HS-5 (cell line): ENCODE measurements at places on chromosomes 12 and 14.
A peak's percentile ranks its signal among the peaks of the same experiment; 100 is the strongest.

DNA sequence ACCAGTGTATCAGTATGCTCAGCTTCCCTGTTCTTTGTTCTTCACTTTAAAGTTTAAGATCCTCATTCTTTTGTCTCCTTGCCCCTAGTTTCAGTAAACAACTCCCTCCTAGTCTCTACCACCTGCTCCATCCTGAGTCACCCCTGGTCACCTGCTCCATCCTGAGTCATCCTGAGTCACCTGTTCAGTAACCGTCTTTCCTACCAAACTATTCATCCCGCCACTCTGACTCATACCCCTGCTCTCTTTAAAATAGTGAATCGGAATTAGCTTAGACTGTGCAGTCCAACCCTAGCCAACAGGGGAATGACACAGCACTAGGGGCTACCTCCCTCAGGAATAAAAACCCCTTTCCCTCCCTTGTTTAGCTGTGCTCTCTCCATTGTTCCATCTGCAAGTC is 888.1 kb upstream of the MDGA2 start:
- no peak for DNase-seq

DNA sequence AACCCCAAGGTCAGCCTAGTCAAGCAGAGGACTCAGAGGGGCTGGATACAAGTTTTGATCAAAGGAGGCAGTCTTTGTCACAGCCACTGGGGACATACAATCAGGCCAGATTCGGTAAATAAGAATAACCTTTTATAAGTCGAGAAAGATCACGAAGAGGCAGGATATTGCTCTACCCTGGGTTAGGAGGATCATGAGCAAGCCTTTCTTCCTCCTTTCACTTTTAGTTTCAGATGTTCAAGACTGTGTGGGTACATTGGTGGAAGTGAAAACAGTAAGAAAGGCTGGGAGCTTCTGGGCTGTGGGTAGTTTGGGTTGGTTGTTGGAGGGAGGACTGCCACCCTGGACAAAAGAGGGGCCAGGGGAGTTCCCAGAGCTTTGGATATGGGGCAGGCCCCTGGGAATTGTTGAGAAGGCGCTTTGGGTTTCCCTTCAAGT is 127.7 kb downstream of the SNAPC1 start:
- DNase-seq = no peak

- DNase-seq = no peak
Measured at GRCh38 chr14:73842201-73842600, 9.4 kb upstream of the PTGR2 start.

DNA sequence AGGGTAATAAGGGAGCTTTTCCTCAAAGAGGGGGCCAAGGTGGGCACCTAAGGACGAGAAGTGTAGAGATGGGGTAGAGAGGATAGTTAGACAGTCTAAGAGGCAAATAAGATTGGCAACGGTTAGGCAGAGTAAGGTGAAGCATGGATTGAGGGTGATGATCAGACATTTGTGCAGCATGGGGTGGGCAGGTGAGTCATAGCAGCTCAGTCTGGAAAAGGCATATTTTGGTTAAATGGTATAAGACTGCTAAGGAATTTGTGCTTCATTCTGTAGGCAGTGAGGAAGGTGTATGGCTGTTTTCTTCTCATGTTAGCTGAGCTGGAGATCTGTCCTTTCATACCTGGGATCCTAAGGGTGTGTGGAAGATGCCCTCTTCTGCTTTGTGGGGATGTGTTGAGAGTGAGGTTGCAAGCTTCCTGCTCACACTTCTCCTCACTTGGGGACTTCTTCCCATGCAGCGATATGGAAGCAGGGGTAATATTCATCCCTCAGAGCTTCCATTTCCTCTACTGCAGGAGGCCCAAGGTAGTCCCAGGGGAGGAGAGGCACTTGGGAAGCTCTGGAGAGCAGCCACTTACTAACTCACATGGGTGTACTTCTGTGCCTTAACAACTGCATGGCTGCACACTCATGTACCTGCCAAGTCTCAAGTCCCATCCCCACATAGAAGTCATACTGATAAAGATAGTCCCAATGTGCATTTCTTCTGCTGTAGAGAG is 28.9 kb downstream of the GSG1 start:
- DNase-seq = no peak

GRCh38 chr12:128864516-128865186 is 11.4 kb downstream of the GLT1D1 start:
- no peak for DNase-seq

DNA sequence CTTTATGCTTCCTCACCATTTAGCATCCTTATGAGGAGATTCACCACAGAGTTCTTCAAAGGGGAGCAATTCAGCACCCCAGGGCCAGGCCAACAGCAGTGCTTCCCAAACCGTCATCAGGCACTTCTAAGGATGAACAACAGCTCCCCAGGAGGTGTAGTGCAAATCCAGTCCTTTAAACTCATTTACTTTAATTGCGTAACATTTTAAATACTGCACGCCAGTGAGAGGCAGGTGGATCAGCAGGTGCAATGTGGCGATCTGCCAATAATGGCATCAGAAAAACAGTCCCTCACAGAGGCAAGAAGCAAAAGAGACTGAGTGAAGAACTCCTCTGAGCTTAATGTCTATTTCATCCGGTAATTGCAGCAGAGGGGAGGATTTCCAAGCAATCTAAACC is 770.9 kb upstream of the FOXG1 start:
- DNase-seq = no peak

- no peak for DNase-seq
Measured at GRCh38 chr12:47155457-47156166, 75.9 kb upstream of the AMIGO2 start.

DNA sequence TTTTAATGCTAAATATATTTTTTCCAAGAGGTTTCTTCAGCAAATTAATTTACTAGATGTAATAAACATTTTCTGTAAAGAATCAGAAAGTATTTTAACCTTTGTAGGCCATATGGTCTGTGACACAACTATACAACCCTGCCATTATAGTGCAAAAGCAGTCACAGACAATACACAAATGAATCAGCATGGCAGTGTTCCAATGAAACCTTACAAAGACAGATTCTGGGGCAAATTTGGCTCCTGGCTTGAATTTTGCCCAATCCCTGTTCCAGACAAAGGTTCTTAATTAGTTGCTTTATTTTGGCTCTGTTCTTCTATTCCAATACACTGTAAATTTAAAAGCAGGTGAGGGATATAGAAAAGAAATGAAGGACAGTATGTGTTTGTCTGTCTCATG is 352.5 kb downstream of the C12orf50 start:
- DNase-seq = no peak

DNA sequence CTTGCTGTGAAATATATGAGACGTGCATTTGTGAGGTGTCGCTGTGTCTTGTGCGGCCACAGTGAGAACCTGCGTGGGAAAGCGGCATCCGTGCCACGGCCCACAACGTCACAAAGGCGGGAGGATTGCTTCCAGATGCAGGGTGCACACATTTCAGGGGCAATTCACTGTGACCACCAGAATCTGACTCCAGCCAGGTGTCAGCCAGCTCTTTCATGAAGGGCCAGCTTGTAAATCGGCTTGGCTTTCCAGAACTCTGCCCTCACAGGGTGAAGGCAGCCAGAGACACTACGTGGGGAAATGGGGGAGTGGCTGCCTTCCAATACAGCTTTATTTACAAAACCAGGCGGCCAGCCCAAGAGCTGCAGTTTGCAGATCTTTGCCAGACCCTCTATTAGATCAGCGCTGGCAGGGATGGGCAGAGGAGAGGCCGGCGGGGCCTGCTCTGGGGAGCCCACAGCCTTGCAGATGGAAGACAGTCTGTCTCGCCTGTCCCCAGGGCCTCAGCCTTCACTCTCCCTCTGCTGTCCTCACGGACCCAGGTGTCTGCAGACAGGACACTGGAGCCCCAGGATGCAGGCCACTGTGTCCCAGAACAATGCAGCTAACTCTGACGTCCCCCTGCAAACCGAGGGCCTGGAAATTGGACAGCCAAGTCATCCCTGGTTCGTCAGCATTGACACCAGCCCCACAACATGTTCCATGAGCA is 53.5 kb downstream of the ADGRD1 start:
- no peak for DNase-seq

DNA sequence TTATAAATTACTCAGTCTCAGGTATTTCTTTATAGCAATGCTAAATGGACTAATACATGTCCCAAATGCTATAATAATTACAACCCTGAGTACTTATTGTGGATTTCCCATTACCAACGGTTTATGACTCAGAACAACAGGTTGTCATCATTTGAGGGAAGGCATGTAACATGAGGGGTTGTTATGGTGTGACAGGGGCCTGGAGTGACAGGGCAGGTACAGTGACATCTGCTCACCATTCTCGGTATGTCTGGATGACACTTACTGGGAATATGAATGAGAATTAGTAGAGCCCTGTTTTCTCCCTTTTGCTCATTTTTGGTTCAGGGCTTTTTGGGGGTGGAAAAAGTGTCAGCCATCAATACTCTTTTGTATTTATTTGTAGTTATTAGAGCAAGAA is 36.2 kb upstream of the FERMT2 start:
- no peak for DNase-seq

DNA sequence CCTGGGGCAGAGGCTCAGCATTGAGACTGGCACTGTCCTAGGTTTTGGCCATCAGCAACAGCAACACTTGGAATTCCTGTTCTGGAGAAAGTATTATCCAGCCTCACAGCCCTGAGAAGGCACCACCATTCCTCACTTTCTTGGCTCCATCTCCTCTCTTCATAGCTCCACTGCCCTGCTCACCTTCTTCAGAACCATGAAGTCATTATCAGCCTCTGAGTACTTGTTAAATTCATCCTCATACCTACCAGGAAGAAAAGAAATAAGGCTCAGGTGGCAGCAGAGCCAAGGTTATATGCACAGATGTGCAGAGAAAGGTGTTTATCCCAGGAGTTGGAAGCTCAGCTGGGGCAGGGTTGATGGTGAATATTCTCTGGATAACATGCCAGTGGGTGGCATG is 25.4 kb downstream of the KRT76 start:
- DNase-seq = no peak

DNA sequence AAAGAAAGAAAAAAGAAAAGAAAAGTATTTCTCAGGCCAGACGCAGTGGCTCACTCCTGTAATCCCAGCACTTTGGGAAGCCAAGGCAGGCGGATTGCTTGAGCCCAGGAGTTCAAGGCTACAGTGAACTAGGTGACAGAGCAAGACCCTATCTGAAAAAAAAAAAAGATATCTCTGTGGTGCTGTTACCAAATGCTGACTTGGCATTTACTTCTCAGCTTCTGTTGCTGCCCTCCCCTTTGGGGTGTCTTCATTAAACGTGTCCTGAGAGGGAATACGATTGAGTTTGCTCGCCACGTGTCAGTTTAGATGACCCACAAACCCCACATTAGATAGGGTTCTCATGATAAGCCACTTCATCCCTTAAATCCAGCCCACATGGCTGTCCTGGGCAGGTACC is 4.4 kb upstream of the POLR3B start:
- DNase-seq = no peak

GRCh38 chr12:50104417-50105366 is 884 bp downstream of the GPD1 start:
- DNase-seq = no peak

- no peak for DNase-seq
Measured at GRCh38 chr14:64730061-64730440, 25.8 kb downstream of the PLEKHG3 start.

DNA sequence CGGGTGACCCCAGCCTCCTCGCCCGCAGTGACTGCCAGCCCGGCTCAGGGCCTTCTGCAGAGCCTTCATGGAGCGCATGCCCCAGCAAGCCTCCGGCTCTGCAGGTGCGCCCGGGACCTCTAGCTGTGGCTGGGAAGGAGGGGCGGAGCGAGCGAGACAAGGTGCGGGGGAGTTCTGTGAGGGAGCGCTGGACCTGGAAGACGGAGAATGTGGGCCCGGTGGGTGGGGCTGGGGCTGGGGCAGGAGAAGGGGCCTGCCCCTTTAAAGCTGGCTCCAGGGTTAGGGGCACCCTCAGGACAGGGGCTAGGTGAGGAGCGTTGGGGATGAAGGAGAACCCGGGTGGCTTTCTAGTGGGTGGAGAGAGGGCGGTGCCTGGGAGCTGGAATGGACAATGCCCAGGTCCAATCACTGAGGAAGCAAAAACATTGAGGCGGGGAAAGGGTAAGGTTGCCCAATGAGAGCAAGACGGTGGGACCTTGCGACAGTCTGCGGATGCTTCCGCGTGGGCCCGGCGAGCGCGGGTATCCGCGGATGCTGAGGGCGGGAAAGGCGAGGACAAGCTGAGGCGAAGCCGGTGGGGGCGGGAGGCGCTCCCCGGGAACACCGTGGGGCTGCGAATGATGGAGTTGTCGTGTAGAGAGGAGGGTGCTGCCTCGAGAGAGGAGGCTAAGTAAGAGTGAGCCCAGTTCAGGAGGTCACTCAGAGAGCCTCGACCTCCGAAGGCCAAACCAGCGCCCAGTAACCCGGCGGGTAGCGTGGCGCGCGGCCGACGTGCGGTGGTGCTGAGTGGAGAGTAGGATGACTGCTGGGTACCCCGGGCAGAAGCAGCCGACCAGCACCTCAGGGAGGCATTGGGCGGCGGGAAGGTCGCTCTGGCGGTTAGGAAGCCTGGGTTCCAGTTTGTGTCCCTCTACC is at the start of gene GLS2:
TSS of gene GLS2 (minus strand) at position 121 of the 915 bp plus-strand sequence. CDS start at position 78, 43 bp downstream.
- DNase-seq = peak; percentile 33

GRCh38 chr14:92982956-92983355 is 60.0 kb downstream of the CHGA start:
- DNase-seq = no peak

- no peak for DNase-seq
Measured at GRCh38 chr14:24310646-24311604, at the start of gene LTB4R. TSS of gene LTB4R (plus strand) at chr14:24311502. CDS start at chr14:24315652, 4,150 bp downstream.

DNA sequence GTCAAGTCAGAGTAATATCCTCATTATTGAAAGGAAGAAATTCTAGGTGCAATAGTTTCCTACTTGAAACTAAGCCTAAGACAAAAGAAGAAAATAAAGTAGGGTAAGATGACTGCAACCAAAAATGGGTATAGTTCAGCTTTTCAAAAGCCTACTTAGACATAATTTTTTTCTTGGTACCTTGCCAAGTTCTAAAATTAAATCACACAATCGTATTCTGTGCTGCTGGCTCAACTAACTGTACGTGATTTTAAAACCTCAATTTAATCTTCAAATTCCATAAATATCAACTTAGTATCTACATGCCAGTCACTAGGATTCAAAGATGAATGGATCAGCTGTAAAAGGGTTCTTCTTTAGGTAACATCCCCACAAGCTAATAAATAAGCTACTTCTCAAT is 56.9 kb downstream of the SCAF11 start:
- DNase-seq = no peak

GRCh38 chr14:85296456-85297210 is 233.3 kb upstream of the FLRT2 start:
- DNase-seq = no peak

- DNase-seq = no peak
Measured at GRCh38 chr12:110745542-110746284, 3.0 kb upstream of the PPP1CC start.

- no peak for DNase-seq
Measured at GRCh38 chr12:89657066-89657465, 51.6 kb downstream of the ATP2B1 start.

DNA sequence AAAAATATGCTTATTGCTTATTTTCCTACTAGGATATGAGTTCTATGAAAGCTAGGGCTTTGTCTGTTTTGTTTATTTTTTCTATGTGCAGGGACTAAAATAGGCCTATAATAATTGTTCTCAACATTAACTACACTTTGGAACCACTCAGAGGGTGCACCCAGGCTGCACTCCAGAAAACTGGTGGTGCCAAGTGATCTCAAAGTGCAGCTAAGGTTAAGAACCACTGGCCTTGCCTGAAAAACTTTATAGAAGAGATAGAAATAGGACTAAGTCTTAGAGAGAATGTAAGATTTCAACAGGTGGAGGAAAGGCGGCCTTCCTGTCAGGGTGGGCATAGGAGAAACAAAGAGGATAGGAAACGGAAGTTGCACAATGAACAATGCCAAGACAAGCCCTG is 37.7 kb upstream of the NR1H4 start:
- DNase-seq = no peak
